ENCODE measurements at places on chromosomes 1 and 21. TPM values are rescaled to one million over a fixed set of nuclear protein-coding genes. Genes with fewer than 3 reads are reported as not detected.

DNA sequence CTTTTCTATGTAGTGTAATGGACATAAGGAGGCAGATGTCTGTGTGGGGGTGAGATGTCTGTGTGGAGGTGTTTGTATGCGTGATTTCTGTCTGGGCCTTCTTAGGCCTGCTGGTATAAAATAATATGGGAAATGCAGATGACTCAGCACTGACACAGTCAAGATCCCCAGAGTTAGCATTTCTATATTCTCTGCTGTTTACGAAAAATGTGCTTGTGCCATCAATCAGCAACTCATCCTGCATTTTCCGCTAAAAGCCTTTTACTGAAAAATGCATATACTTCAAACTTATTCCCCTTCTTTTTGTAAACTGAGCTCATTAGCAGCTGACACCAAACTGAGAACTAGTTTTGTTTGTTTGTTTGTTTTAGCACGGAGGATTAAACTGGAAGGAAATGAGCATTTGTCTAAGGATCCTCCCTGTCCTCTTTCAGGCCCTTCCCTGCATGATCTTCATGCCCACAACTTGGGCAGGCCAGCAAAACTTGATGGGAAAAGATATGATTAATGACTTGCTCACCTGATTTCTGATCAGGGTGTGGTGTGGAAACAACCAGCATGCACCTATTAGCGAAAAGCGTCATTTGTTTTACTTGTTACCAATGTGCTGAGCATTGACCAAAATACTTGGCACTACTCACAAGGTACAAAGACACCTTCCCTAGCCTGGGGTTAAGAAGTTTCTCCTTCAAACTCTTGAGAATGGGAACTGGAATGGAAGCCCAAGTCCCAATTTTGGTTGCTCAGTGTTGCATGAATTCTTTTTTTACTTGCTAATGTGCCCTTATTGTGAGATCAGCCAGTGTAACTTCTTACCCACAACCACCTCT lies 77.4 kb downstream of the NDUFS5 start:
- no peaks in the 10 kb centered on the region for H3K4me1 ChIP-seq
- H3K27ac ChIP-seq = no peak overlapping the region
- DNase-seq = no peak

DNA sequence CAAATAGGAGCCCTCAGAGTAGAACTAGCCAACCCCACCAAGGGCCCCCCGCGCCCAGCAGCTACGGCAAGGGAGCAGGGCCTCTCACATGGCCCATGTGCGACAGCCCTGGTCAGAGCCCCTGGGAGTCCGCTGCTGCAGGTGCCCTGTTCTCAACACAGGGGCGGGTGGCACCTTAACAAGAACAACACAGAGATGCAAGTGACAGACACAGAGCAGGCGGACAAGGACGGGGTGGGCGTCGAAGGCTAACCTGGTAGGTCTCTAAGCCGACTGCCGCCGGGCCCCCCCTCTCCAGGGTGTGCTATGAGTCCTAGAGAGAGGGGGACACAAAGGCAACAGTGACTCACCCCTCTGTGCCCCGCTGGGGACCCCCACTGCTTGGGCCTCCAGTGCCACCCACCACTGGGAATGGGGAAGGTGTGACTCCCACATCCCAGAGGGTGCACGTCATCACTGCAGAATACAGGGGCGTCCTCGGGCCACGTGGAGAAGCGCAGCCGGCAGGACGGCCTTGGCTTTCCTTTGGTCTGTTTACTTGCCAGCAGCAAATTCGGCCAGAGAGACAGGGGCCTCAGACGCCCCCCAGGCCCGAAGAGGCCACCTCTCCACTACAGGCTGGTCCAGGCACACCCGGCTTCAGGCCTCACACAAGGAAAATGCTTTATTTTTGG lies 44.8 kb downstream of the PRDM15 start:
- no peak overlapping the region for H3K27ac ChIP-seq
- H3K36me3 ChIP-seq = peaks cover 80% of the 10 kb centered on the region
- no peaks in the 10 kb centered on the region for H3K27me3 ChIP-seq
- H3K4me1 ChIP-seq = no peaks in the 10 kb centered on the region
- no peak overlapping the region for H3K4me3 ChIP-seq

Gene IVL
- not detected for total RNA-seq

- H3K4me3 ChIP-seq = no peak overlapping the region
- no peaks in the 10 kb centered on the region for H3K27me3 ChIP-seq
- H3K4me1 ChIP-seq = no peaks in the 10 kb centered on the region
- H3K27ac ChIP-seq = no peak overlapping the region
- no peaks in the 10 kb centered on the region for H3K36me3 ChIP-seq
- no peak for DNase-seq
Measured at GRCh38 chr1:215749414-215749813, 182.3 kb downstream of the KCTD3 start.

- no peaks in the 10 kb centered on the region for H3K4me1 ChIP-seq
- no peak overlapping the region for H3K4me3 ChIP-seq
- H3K27ac ChIP-seq = no peak overlapping the region
- DNase-seq = peak; percentile 32
- H3K36me3 ChIP-seq = no peaks in the 10 kb centered on the region
- H3K27me3 ChIP-seq = no peaks in the 10 kb centered on the region
Measured at GRCh38 chr1:77126307-77126706, 92.9 kb downstream of the PIGK start.

DNA sequence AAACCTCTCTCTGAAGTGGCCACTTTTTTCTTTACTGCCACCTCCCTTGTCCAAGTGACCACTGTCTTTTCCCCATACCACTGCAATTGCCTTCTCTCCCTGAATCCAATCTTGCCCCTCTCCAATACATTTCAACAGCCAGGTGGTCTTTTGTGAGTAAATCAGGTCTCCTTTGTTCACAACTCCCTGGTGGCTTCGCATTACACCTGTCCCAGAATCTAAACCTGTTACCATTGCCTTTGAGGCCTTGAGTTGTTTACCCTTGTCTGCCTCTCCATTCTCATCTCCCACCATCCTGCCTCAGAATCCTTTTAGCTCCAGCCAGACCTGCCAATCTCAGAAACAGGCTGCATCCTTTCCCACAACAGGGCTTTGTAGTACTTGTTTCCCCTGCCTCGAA lies 21.8 kb upstream of the DYNLT5 start:
- DNase-seq = no peak
- H3K4me1 ChIP-seq = no peaks in the 10 kb centered on the region
- no peak overlapping the region for H3K4me3 ChIP-seq
- H3K27me3 ChIP-seq = no peaks in the 10 kb centered on the region

Gene ABCA4
- 0.20 TPM for total RNA-seq

Gene ZBTB7B
- 53.4 TPM for total RNA-seq

- H3K27me3 ChIP-seq = peaks cover 16% of the 10 kb centered on the region
- H3K4me1 ChIP-seq = no peaks in the 10 kb centered on the region
- DNase-seq = no peak
- H3K4me3 ChIP-seq = no peak overlapping the region
- no peaks in the 10 kb centered on the region for H3K36me3 ChIP-seq
- H3K27ac ChIP-seq = no peak overlapping the region
Measured at GRCh38 chr1:47598357-47598756, 160.5 kb downstream of the FOXD2 start.

Gene PRMT6
- total RNA-seq = 14.4 TPM

- H3K4me1 ChIP-seq = peaks cover 64% of the 10 kb centered on the region
- H3K4me3 ChIP-seq = no peak overlapping the region
- peak overlapping the region; percentile 76 for H3K27ac ChIP-seq
- no peaks in the 10 kb centered on the region for H3K36me3 ChIP-seq
Measured at GRCh38 chr1:153547560-153548551, 1.2 kb downstream of the S100A3 start.

DNA sequence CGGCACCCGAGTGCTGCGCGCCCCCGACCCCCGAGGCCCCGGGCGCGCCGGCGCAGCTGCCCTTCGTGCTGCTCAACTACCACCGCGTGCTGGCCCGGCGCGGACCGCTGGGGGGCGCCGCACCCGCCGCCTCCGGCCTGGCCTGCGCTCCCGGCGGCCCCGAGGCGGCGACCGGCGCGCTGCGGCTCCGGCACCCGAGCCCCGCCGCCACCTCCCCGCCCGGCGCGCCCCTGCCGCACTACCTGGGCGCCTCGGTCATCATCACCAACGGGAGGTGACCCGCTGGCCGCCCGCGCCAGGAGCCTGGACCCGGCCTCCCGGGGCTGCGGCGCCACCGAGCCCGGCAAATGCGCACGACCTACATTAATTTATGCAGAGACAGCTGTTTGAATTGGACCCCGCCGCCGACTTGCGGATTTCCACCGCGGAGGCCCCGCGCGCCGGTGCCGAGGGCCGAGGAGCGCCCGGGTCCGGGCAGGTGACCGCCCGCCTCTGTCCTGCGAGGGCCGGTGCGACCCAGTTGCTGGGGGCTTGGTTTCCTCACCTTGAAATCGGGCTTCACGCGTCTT lies 49.0 kb downstream of the SIM2 start:
- H3K4me3 ChIP-seq = peak overlapping the region; percentile 15
- no peak for DNase-seq
- H3K27ac ChIP-seq = no peak overlapping the region
- H3K4me1 ChIP-seq = peaks cover 11% of the 10 kb centered on the region
- H3K27me3 ChIP-seq = peaks cover 40% of the 10 kb centered on the region

GRCh38 chr1:151478140-151478812 lies 19.0 kb upstream of the POGZ start:
- peaks cover 5% of the 10 kb centered on the region for H3K4me1 ChIP-seq
- H3K27me3 ChIP-seq = no peaks in the 10 kb centered on the region
- no peak for DNase-seq
- no peaks in the 10 kb centered on the region for H3K36me3 ChIP-seq
- H3K27ac ChIP-seq = no peak overlapping the region

DNA sequence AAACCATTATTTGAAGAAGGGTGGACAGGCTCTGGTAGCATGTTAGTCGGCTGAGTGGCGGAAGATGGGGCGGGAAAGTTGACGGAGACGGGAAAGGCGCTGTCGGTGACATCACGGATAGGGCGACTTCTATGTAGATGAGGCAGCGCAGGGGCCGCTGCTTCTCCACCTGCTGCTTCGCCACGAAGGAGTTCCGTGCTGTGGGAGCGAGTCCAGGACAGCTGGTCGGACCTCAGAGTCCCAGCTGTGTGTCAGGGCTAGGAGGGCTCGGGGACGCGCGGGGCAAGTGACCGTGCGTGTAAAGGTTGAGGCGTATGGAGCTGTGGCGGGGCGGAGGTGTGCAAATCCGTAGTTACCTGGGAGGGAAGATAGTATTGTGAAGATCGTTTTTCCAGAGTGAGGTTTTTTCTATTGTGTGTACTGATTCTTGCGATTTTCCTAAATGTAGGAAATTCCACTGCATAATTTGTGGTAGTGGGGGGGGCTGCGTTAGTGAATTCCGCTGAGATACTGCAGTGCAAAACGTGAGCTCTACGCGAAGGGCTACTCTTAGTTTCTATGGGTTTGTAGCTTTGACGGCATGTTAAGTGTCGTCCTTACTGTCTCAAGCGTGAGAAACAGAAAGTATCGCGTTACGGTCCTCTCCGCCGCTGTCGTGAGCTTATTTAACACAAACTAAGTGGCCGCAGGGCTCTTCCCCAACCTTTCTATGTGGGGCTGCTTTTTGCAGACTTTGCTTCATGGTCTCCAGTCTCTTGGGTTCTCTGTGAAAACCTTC lies 111.2 kb upstream of the NBPF11 start:
- no peak overlapping the region for H3K27ac ChIP-seq
- H3K36me3 ChIP-seq = no peaks in the 10 kb centered on the region
- peak overlapping the region; percentile 51 for H3K4me3 ChIP-seq
- H3K27me3 ChIP-seq = no peaks in the 10 kb centered on the region
- DNase-seq = no peak

DNA sequence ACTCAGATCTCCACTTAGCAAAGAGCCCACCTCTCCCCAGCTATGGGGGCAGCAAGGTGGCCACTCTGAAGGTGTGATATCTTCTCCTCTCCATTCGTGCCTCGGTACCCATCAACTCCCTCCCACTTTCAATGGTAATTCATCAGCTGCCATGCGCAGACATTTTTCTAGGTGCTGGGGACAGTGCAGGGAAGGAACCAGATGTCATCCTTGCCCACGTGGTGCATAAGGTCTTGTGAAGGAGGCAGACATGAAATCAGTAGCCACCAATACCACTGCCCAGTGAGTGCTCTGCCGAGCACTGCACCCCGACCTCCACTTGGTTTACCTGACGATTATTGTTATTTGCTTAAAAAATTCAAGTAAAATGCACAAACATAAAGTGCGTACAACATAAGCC lies 76.3 kb upstream of the CSF3R start:
- H3K4me3 ChIP-seq = no peak overlapping the region
- DNase-seq = no peak
- no peak overlapping the region for H3K27ac ChIP-seq
- no peaks in the 10 kb centered on the region for H3K27me3 ChIP-seq

Gene RAB29
- total RNA-seq = 14.7 TPM

Gene RAD54L
- 1.3 TPM for total RNA-seq

DNA sequence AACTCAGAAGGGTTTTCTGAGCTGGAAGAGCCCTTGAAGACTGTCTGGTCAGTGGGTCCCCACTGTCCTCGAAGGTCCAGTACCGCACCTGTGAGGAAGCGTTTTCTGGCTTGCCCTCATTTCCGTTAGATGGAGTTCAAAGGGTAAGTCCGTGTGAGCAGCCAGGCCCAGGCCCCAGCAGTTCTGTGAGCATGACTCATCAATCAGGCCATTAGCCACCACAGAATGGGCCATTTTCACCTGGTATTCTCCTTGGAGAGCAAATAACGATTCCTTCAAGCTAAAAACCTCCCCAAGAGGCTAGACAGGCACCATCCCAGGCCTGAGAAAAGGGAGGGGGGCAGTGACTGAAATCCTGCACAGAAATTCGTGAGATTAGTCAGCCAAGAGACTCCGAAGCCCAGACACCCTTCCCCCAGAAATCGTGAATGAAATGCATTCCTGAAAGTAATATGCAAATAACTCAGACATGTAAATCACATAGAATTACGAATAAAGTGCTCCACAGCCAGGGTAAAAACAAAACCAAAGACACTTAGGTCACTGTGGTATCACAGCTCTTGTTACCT lies 66.0 kb downstream of the BCAR3 start:
- H3K36me3 ChIP-seq = no peaks in the 10 kb centered on the region
- H3K27ac ChIP-seq = peak overlapping the region; percentile 85
- no peak overlapping the region for H3K4me3 ChIP-seq
- no peak for DNase-seq
- no peaks in the 10 kb centered on the region for H3K27me3 ChIP-seq
- peaks cover 89% of the 10 kb centered on the region for H3K4me1 ChIP-seq

Gene SYCP1
- total RNA-seq = not detected

GRCh38 chr1:201299968-201300367 lies 16.7 kb downstream of the PKP1 start:
- H3K36me3 ChIP-seq = no peaks in the 10 kb centered on the region
- DNase-seq = no peak
- no peak overlapping the region for H3K4me3 ChIP-seq
- H3K4me1 ChIP-seq = no peaks in the 10 kb centered on the region
- no peaks in the 10 kb centered on the region for H3K27me3 ChIP-seq

Gene TXNIP
- total RNA-seq = 2,525 TPM

GRCh38 chr1:204278251-204278650 lies 64.5 kb upstream of the GOLT1A start:
- no peaks in the 10 kb centered on the region for H3K4me1 ChIP-seq
- no peak overlapping the region for H3K27ac ChIP-seq
- H3K4me3 ChIP-seq = no peak overlapping the region
- peaks cover 1% of the 10 kb centered on the region for H3K36me3 ChIP-seq
- H3K27me3 ChIP-seq = no peaks in the 10 kb centered on the region

DNA sequence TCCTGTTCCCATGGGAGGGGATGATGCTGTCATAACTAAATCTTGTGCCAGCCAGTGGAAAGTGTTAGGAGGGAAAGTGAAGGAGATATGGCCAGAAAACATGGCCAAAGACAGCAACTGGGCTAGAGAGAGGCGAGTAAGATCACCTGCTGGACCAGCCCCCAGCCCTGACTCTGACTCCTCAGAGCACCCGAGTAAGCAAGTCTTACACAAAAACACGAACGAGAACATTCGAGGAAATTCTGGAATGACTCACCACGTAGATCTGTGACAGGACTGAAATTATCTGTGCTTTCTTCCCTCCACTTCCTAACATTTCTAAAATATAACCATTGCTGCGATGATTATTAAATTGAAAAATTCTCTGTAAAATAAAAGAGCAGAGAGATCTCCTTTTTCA lies 9.2 kb downstream of the ZNF496 start:
- no peaks in the 10 kb centered on the region for H3K27me3 ChIP-seq
- DNase-seq = no peak
- no peaks in the 10 kb centered on the region for H3K4me1 ChIP-seq

Gene LMX1A
- total RNA-seq = 0.84 TPM

Measured in tibial nerve (tissue), 4 donors.